ENCODE measurements at places on chromosomes 16 and 17.

- no peak for DNase-seq
Observed at GRCh38 chr16:83606486-83607030, 201.2 kb upstream of the HSBP1 start.

GRCh38 chr17:61314368-61315078 is 85.1 kb upstream of the TBX2 start:
- peak; percentile 72 for DNase-seq

- DNase-seq: no peak
Observed at GRCh38 chr17:57174591-57174990, 81.7 kb upstream of the MSI2 start.

- DNase-seq: no peak
Observed at GRCh38 chr17:62916684-62917571, 49.1 kb upstream of the TANC2 start.

- DNase-seq: no peak
Observed at GRCh38 chr17:3004925-3005324, 58.5 kb downstream of the OR1D5 start.

GRCh38 chr17:75753514-75754377 is 11.2 kb downstream of the GALK1 start:
- DNase-seq: peak; percentile 69

DNA sequence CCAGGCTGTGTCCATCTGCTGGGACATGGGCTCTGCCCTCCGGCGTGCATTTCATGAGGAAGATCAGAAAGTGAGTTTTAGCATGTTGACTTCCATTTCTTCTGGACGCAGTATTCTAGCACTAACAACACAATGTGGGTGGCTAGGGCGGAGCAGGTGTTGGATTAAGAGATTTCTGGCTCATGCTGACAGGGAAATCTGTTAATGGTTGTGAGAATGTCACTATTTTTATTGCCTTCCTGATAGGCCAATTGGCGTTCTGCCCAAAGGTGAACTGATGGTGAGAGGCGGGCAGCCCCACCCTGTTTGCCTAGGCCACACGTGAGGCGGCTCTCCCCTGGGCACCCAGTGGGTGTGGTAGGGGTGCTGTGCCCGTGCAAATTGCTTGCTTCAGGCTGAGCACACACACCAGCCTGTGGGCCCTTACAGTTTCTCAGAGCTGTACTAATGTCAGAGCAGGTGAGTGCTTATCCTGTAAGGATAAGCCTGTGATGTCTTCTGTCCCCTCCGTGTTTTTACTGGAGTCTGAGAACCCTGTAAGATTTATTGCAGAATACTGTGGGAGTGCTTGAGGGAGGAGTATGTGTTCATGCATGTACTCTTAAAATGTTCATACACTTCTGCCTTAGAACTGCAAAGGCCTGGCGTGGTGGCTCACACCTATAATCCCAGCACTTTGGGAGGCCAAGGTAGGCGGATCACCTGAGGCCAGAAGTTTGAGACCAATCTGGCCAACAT is 30.9 kb downstream of the PGS1 start:
- no peak for DNase-seq

- DNase-seq: peak; percentile 77
Observed at GRCh38 chr17:59004338-59005111, 102.2 kb downstream of the TRIM37 start.

DNA sequence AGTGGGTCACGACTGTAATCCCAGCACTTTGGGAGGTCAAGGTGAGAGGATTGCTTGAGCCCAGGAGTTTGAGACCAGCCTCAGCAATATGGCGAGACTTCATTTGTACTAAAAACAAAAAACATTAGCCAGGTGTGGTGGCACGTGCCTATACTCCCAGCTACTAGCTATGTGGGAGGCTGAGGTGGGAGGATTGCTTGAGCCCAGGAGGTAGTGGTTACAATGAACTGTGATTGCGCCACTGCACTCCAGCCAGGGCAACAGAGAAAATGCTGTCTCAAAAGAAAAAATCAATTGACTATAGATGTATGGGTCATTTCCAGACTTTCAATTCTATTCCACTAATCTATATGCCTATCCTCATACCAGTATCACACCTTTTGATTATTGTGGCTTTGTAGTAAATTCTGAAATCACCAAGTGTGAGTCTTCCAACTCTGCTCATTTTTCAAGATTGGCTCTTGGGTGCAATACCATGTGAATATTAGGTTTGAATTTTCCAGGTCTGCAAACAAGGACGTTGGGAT is 27.2 kb upstream of the CEP20 start:
- no peak for DNase-seq

GRCh38 chr17:14205992-14206461 is 30.6 kb downstream of the CDRT15 start:
- DNase-seq: no peak

DNA sequence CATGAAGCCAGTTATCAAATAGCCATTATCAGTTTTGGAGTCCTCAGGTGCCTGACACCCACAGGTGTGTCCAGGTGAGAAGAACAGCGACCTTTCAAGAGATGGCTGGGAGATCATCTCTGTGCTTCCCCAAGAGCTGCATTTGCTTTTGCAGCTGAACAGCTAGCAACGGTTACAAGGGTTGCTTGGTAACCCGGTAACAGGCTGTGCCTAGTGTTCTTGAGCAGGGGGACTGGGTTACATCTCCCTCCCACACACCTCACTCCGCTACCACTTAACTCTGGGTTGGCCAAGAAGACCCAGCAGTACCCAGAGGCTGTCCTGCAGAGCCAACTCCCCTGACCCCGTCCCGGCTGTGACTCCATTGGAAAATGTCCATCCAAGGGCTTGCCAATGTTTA is 147.0 kb downstream of the SLC39A11 start:
- no peak for DNase-seq

DNA sequence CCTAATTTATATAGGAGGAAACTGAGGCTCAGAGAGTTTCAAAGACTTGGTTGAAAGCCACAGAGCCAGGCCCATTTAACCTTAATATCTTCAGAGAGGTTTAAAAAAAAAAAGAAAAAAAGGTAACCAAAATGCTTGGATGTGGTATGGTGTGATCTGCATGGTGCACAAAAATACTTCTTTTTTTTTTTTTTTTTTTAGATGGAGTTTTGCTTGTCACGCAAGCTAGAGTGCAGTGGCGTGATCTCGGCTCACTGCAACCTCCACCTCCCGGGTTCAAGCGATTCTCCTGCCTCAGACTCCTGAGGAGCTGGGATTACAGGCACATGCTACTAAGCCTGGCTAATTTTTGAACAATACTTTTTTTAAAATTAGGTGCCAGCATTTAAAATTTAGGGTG is 101.8 kb downstream of the XYLT1 start:
- DNase-seq: no peak

GRCh38 chr17:307741-308507 is 44.7 kb downstream of the RPH3AL start:
- DNase-seq: peak; percentile 23

- no peak for DNase-seq
Observed at GRCh38 chr16:3075523-3075915, 10.1 kb downstream of the IL32 start.

DNA sequence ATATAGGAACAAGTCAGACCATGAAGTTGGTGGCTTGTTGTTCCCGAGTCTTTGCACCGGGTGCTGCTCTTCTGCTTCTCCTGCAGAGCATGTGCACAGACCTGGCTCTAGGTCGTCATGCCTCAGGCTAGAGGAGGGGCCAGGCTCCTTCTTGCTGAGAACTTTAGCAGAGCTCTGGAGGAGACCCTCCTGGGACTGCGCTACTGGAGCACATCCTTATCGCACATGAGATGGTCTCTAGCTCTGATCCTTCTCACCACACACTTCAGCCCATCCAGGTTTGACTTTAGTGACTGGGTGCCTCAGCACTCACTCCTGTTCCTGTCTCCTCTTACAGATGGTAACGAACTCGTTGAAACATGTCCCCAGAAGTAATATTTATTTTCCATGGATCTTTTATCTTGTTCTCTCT is 14.9 kb downstream of the FOXK2 start:
- DNase-seq: no peak

DNA sequence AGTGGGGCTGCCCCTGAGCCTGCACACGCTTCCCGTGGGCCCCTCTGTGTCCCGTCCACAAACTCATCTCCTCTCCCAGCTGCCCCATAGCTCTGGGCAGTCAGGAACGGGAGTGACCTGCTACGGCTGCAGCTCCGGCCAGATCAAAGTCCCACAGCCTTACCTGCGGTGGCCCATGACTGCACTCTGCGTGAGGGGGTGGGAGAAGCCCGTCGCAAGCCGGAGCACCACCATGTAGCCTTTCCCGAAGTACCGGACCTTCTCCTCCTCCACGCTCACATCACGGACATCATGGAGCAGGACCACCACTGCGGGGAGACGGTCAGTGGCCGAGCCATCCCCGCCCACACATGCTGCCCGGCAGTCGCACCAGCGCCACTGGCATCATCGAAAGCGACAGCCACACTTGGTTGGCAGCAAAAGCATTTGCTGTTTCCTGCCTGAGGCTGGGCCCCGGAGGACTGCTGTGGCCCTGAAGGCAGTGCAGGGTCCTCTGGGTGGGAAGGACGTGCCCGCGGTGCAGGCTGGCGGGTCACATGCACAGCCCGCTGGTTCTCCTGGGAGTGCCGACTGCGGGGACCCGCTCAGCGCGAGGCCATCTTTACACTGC is 6.2 kb downstream of the CYBC1 start:
- no peak for DNase-seq

GRCh38 chr17:488993-489757 is 136.6 kb upstream of the RPH3AL start:
- no peak for DNase-seq

- DNase-seq: no peak
Observed at GRCh38 chr16:49342336-49343265, 31.0 kb upstream of the C16orf78 start.

DNA sequence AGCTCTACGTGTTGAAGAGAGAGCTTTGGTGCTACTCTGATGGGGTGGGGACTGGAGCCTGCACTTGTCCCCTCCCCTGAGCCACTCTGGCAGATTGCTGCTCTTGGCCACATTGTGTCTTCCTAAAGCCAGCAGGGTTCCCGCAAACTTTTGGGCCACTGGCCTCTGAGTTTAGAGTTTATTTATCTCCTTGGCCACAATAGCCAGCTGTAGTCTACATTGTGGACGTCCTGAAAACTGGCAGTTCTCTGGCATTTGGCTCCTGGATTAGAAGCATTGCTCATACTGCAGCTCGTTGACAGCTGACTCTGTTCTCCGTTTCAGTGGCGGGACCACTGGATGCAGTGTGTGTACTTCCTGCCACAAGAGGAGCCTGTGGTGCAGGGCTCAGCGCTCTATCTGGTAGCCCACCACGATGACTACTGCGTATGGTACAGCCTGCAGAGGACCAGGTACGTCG is 34.6 kb downstream of the PRMT7 start:
- DNase-seq: no peak

- peak; percentile 37 for DNase-seq
Observed at GRCh38 chr16:48561960-48562393, 48.0 kb downstream of the N4BP1 start.

- DNase-seq: peak; percentile 62
Observed at GRCh38 chr17:6365200-6365943, 69.5 kb downstream of the AIPL1 start.

DNA sequence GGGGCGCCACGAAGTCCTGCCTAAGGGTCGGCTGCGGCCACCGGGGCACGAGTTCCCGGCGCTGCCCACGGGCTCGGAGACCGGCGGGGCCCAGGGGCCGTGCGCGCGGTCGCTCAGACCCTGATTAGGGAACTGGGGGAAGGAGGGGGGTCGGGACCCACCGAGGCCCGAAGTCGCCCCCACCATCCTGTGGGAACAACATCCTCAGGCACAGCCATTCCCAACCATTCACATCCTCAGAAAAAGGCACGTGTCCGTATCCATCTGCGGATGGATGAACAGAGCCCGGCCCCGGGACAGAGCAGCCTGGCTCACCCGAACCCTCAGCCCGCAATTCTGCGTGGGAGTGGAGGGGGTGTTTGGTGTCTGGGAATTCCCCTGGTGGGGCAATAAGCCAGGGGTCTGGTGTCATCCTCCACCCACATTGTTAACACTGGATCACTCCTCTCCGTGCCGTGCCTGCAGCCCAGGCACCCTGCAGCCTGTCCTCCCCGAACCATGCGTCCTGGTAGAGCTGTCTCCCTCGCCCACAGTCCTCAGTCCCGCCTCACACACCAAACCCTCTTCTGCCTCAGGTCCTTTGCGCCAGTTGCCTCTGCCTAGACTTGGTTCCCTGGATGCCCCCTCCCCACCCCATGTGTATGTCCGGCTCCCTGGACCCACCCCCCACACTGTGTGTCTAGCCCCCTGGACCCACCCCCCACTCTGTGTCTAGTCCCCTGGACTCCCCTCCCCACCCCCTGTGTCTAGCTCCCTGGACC is 789 bp upstream of the CCDC57 start:
- DNase-seq: peak; percentile 85

DNA sequence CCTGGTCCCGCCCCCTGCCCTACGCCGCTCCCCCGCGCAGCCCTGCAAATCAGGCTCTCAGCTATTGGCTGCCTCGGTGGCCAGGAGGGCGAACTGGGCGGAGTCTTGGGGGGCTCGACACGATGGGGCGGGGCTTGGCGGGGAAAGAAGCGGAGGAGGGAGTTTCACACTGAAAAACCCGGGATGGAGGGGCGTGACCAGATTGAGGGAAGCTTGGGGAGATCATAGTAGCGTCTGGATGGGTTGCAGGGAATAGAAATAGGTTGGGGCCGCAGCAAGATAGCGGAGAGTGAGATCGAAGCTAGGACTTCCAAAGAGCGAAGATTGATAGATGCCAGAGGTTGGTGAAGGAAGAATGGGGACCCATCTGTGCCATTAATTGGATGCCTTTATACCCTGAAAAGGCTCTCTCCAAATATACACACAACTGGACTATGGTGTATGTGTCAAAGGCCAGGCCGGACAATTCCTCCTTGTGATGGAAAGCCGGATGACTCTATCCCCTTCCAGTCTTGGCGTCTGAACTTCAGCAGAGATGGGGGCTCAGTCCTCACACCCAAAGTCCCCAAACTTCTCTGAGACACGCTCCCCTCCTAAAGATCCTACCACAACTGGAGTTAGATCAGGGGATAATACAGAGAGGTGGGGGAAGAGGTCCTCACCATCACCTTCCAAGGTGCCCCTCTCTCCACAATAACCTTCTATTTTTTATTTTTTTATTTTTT is 376 bp upstream of the STAC2 start:
- peak; percentile 50 for DNase-seq

- DNase-seq: no peak
Observed at GRCh38 chr17:82956146-82956725, 116.4 kb upstream of the ZNF750 start.

Measured in foreskin fibroblast (primary cell).